GM13977 (cell line): ENCODE measurements at places on chromosomes 7 and 10.

GRCh38 chr7:131527456-131527855 is 29.0 kb downstream of the PODXL start:
- DNase-seq: no peak

GRCh38 chr10:119020627-119020946 is 8.9 kb upstream of the NANOS1 start:
- no peak for DNase-seq

DNA sequence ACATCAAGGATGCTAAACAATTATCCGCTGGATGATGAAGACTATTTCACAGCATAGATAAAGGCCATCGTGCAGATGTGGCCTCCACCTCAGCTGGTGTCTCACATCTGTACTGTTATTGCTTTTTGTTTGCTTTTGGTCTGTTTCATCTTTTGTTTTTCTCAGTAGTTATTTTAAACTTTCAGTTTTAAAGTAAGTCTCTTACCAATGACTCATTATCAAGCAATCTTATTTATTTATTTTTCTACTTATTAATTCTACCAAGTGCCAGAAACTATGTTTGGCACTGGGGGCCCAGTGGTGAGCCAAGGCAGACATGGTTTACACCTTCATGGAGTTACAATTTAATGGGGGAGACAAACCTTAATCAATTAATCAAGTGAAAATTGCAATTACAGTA is 250.9 kb upstream of the TMEM72 start:
- no peak for DNase-seq

GRCh38 chr7:159017210-159017609 is 127.5 kb downstream of the VIPR2 start:
- DNase-seq: no peak

GRCh38 chr10:28713626-28714352 is 36.5 kb downstream of the BAMBI start:
- DNase-seq: no peak

GRCh38 chr10:106338486-106338885 is 826.0 kb downstream of the SORCS1 start:
- no peak for DNase-seq

- DNase-seq: no peak
These were observed 182.8 kb upstream of the CDC14C start for GRCh38 chr7:48741545-48741944.

GRCh38 chr10:116845823-116846222 is 3.5 kb upstream of the ENO4 start:
- DNase-seq: no peak
